Activated CD4-positive, alpha-beta T cell treated with anti-CD3 and anti-CD28 coated beads, Interleukin-2, amount 50 U/mL, for 4 hours (primary cell): ENCODE measurements at places on chromosomes 6 and 20.

- DNase-seq = no peak
Observed at GRCh38 chr20:48090314-48090713, 305.0 kb upstream of the SULF2 start.

GRCh38 chr20:59336540-59336939 lies 36.1 kb downstream of the EDN3 start:
- DNase-seq = no peak

DNA sequence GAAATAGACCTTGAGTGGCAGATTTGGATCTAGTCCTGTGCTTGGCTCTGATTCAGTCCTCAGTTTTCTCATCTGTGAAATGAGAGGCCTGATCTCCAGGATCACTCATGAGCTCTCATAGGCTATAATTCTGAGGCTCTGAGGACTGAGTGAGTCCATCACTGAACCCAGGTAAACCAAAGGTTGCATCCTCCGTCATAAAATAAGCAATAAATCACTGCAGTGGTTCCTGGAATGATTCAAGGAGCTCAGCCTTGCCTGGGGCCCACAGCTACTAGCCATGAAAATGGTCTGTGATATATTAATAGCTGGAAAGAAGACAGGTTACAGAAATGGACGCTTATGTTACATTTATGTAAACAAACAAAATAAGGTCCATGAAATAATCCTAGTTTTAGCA lies 124.8 kb downstream of the MAP3K7 start:
- DNase-seq = no peak

GRCh38 chr6:16374461-16375200 lies 136.2 kb downstream of the GMPR start:
- DNase-seq = no peak

GRCh38 chr20:7703996-7704395 lies 236.3 kb downstream of the HAO1 start:
- no peak for DNase-seq

- no peak for DNase-seq
Observed at GRCh38 chr6:4057036-4057435, 21.9 kb downstream of the FAM217A start.
